ENCODE measurements at places on chromosomes 5 and 9.

DNA sequence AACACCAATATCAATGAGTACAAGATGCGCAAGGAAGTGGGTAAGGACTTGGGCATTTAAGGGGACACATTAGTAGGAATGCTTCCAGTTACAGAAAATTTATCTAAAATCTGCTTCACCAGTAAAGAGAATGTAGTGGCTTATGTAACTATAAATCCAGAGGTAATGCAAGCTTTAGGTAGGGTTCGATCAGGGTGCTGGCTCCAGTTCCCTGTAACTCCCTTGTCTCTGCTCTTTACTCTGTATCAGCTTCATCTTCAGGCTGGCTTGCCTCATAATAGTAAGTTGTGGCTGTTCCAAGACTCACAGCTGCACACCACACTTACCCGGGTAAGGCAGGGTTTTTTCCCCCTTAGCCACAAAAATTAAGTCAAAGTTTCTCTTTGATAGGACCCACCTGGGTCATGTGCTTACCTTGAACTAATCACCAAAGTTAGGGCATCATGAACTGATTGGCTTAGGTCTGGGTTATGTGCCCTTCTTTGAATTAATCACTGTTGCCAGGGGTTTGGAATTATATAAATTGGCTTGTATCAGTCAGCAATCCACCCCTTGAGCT lies 35.5 kb downstream of the ARHGEF37 start:
- no peak for DNase-seq

DNA sequence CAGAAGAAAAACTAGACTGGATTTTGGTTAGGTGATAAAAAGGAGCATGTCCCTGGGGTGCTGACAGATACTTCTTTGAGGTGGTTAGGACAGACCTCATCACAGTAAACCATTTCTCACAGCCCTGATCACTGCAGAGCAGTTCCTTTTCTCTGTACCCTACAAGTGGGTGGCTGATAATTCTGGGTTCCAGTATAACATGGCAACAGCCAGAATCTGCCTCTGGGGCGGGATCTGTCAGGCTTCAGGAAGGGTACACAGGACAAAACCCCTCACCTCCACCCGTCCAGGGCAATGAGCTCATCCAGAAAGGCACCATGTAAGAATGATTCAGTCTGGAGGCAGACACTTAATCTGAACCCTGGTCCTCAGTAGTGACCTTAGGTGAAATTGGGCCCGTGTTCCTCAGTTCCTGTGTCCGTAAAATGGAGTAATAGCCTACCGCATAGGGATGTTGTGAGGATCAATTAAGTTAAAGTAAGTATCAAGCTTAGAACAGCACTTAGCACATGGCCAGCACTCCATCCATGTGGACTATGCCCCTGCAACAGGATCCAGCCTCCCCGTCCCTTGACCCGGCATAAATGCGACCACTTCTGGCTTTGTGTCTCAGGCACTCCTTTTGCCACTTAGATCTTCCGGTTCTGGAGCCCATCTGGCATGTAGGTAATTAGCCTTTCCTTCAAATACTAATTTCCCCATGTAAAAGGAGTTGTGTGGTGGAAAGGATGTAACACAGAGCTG lies 129.2 kb downstream of the LHFPL2 start:
- DNase-seq, result no peak

DNA sequence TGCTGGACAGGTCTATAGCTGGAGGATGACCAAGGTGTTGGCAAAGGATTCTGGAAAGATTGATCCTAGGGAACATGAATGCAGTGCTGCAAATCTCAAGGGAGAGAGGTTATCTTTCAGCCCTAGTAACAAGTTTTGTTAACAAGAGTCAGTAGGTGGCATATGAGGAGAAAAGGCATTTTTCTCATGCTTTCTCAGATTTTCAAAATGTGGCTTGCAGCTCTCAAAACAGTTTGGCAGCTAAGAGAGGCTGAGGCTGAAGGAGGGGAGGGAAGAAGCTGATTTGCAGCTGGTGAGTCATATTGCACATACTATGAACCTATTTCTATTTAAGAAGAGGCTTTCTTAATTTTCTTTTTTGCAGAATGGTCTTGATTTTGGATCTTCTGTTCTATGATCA lies 64.3 kb upstream of the PCA3 start:
- DNase-seq, result no peak

DNA sequence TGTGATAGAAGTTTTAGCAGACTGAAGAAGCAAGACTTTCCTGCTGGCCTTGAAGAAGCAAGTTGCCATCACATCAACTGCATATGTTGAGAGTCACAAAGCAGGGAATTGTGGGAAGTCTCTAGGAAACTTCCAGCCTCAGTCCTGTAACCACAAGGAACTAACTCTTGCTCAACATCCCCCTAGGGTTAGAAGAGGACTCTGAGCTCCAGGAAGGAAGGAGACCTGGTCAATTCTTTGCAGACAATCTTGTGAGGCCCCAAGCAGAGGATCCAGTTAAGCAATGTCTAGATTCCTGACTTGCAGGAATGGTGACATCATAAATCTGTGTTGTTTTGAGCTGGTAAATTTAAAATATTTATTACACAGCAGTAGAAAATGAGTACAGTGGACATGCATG lies 18.6 kb upstream of the ZNF366 start:
- DNase-seq, result no peak

- no peak for DNase-seq
Observed at GRCh38 chr5:168340487-168340886, 49.0 kb downstream of the WWC1 start.

- no peak for DNase-seq
Observed at GRCh38 chr5:146529984-146530383, 14.0 kb upstream of the GPR151 start.

DNA sequence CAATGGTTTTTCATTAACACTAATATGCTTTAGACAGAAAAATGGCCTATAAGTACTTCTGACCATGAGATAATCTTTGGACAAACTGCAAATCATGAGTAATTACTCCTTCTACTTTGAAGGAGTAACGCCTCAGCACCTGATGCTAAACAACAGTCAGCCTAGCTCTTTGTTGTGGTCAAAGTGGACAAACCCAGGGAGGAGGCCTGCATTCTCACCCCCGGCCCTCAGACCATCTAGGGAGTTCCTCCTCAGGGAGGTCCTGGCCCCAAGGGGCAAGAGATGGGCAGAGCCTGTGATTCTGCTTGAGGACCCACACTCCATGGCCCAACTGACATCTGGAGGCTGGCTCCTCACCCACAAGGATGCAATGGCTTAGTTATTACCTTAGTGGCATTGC lies 48.2 kb upstream of the ANGPTL2 start:
- no peak for DNase-seq

GRCh38 chr5:41246376-41246775 lies 33.0 kb upstream of the C6 start:
- no peak for DNase-seq

DNA sequence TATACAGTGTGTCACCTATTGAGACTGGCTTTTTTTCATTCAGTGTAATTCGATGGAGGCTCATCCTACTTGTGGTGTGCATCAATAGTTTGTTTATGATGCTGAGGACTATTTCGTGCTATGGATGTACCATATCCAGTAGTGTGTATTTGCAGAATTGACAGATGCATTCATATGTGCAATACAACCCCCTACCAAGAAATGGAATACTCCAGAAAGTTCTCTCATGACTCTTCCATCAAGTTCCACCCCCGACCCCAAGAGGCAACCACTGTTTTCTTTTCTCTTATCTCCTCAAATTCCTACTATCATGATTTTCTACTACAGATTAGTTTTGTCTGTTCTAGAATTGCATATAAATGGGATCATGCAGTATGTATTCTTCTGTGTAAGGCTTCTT lies 21.9 kb downstream of the FBXO10 start:
- DNase-seq, result no peak

DNA sequence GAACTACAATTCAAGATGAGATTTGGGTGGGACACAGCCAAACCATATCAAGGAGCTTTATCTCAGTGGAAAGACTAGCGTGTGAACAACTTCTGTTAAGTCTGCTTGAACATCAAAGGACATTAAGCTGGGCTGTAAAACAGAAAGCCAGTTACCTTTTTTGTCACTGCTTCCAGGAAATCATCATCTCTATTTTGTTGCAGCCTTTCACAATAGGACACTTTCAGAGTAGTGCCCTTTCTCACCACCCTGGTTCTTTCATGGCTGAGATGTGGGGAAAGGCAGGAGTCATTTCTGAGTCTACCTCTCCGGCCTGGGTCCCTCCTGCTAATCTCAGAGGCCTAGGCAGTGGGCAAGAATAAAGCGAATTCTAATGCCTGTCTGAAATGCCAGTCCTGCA lies 96.2 kb upstream of the PPP1R2B start:
- no peak for DNase-seq

GRCh38 chr5:126682856-126683255 lies 82.1 kb downstream of the PHAX start:
- no peak for DNase-seq

GRCh38 chr9:37820142-37820541 lies 19.5 kb downstream of the DCAF10 start:
- no peak for DNase-seq

DNA sequence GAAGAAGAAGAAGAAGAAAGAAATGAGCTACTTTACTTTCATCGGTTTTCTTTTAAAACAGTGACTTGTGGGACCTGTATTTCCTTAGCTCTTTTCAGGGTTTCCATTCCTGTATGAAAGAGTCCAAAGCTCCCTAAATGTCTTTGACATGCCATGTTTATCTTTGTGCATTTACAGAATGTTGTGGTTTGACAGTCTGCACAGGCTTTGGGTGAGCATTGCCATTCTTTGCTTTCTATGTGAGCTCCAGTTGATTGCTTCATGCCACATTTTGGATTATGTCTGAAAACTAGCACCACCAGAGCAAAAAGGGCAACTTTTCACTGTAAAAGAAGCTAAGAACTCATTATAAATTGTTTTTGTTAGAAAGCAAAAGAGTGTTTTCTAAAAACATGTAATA lies 733.4 kb downstream of the TLE4 start:
- DNase-seq, result no peak

- no peak for DNase-seq
Observed at GRCh38 chr5:140327589-140327988, 18.8 kb downstream of the HBEGF start.

DNA sequence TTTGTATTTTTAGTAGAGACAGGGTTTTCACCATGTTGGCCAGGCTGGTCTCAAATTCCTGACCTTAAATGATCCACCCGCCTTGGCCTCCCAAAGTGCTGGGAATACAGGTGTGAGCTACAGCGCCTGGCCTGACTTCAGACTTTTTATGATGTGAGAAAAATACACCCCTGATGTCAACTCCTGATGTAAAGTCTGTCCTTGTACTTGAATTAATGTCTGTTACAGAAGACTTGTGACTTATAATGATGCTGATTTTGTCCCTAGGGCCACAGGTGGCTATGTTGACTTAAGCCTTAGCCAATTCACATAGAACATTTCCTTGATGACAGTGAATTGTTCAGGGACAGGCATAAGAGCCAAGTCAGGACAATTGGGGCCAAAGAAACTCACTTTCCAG lies 42.5 kb upstream of the MELK start:
- no peak for DNase-seq

DNA sequence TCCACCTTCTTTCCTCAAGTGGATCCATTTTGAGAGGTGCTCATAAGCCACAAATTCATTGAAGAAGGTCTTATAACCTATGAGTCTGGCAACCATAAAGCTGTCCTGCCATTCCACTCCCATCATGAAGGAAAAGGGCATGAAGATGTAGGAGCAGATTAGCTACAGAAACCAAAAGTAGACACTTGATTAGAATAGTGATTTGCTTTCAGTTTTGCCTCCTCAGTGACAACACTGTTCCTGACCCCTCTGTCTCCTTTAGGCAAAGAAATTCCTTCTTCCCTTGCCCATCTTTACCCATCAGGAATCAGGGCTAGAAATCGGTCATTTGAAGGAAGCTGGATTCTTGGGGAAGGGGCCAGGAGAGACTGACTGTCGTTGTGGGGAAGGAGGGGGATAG lies 55.2 kb downstream of the SLC28A3 start:
- DNase-seq, result no peak

DNA sequence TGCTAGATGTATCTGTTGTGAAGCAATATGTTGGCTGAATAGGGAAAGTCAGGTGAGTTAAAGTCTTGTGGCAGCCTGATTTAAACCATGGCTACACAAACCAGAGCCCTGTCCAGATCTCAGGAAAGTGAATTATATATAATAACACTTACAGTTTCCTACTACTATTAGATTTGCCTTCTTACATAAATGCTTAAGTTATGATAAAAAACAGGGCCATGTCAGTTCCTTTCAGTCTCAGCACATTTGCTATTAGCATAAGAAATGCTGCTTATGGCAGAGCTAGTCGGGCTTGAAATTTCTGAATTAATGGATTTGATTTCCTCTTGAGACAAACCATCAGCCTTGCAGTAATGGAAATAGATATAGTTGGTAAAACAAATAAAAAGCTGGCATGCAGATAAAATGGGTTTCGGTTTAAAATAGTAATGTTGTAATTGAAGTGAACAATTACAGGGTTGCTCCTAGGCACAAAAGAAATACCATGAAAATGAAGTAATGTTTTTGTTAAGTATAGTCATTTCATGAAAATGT lies 664.2 kb upstream of the ZNF608 start:
- peak; percentile 46 for DNase-seq

Data from NCI-H748 treated with DMSO at 0.1 percent for 48 hours (cell line).